ENCODE measurements at places on chromosomes 2 and 18.

- no peak for DNase-seq
Observed at GRCh38 chr18:67367540-67367939, 149.0 kb downstream of the DSEL start.

DNA sequence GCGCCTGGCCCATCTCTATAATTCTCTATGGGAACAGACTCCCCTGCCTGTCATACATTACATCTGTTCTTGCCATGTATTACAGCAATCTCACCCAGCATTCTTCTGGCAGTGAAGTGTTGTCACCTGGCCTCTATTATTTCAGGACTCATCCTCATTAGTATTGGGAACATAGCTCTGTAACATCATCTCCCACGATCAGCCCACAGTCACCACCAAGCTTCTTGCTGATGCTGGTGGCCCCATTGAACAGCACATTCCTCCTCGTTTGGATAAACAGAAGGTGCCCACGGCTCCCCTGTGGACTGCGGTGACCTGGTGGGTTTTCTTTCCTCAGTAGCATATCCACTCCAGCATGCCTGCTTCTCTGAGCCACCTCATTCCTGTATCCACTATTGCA lies 21.5 kb downstream of the CHCHD5 start:
- DNase-seq = no peak

- DNase-seq = no peak
Observed at GRCh38 chr2:190513877-190514276, 20.6 kb downstream of the NEMP2 start.

GRCh38 chr18:37403788-37404187 lies 161.8 kb downstream of the CELF4 start:
- no peak for DNase-seq

DNA sequence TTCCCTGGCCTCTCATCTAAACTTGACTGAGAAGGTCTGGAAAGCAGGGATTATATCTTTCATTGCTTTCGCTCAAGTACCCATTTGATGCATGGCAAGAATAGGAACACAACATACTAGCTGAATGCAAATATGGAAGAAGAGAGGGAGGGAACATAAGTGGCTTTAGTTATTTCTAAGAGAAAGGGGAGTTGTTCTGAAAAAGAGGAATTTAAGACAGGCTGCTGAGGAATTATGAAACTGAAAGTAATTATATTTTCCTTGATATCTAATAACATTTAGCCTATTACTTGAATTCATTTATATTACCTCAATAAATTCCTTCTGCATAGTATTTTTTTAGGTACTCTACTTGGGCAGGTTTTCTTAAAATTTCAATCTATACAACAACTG lies 105.8 kb upstream of the TTN start:
- DNase-seq = no peak

DNA sequence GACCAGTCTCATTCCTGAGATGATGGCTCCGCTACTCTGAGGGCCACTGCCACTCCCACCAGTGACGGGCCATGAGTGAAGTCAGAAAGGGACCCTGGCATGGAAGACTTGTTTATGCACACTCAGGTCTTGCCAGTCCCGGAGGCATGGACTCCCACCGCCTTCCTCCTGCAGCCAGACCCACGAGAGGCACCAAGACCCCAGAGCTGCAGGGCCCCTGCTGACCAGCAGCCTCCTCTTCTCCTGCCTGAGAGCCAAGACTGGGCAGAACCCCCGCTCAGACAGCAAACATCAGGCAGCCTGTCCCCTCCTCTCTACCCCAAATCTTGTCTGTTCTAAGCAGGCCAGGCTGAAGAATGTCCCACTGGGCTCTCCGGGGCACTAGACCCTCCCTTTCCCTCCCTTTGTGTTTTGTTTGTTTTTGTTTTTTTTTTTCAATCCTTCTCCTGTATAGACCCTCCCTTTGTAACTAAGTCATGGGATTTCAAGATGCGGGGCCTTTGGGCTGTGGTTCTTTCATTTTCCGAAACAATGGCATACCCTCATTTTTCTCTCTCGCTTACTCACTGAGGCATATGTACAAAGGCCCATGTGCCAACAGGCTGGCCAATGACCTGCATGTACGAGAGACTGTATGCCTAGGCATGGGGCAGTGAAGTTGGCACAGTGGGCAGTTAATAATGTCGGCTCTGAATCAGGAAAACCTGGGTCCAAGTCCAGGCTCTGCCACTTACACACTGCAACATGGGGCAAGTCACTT lies 24.3 kb upstream of the MAPRE3 start:
- no peak for DNase-seq

DNA sequence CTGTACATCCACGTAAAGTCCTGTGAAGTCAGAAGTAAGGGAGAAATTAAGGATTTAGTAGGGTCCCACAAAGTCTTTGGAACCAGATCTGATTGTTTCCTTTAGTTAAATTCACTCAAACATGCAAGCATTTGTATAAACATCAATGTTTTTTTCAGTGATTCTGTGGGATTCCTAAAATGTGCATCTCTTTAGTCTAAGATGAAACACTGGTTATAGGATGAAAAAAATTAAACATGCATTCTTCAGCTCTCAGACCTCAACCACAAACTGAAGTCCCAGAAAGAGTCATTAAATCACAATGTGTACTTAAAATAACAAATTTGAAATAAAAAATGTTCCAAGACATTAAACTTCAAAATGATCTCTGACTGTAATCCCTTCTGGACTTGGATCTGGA lies 76.5 kb upstream of the APCDD1 start:
- no peak for DNase-seq

DNA sequence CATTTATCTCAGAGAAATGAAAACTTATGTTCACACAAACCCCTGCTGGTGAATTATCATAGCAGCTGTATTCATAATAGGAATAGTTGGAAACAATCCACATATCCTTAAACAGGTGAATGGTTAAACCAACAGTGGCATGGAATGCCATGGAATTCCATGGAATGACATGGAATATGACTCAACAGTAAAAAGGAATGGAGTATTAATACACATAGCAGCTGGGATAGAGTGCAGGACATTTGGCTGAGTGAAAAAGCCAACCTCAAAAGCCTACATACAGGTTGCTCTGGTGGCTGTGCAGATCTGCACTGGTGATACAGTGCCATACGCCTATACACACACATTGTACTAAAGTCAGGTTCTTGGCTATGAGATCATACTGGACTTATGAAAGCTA lies 69.5 kb downstream of the FAM168B start:
- no peak for DNase-seq

GRCh38 chr2:101058386-101058785 lies 56.3 kb downstream of the RPL31 start:
- DNase-seq = no peak

DNA sequence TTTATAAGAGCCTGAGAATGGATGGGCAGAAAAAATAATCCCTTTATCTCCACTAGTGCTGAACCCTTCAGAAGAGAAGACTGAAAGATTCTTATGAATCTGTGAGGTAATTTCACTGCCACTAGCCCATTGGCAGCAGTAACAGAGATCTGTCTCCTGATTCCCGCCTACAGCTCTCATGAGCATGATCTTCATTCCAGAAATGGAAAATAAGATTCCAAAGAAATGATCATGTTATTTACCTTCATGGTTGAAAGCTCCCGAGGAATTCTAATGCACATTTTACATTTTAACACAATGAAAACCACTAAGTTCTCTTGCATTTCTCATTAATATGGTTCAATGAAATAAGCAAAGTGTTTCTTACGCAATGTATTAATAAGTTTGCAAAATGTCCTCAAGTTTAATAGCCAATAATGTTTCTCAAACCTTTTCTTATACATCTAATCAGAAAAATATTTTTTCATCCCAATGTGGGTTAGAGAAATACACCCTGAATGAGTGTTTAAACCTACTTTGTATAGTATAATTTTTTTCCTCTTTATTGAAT lies 905.6 kb downstream of the TMEM182 start:
- DNase-seq = no peak

- no peak for DNase-seq
Observed at GRCh38 chr18:49274188-49274714, 186.2 kb downstream of the DYM start.

DNA sequence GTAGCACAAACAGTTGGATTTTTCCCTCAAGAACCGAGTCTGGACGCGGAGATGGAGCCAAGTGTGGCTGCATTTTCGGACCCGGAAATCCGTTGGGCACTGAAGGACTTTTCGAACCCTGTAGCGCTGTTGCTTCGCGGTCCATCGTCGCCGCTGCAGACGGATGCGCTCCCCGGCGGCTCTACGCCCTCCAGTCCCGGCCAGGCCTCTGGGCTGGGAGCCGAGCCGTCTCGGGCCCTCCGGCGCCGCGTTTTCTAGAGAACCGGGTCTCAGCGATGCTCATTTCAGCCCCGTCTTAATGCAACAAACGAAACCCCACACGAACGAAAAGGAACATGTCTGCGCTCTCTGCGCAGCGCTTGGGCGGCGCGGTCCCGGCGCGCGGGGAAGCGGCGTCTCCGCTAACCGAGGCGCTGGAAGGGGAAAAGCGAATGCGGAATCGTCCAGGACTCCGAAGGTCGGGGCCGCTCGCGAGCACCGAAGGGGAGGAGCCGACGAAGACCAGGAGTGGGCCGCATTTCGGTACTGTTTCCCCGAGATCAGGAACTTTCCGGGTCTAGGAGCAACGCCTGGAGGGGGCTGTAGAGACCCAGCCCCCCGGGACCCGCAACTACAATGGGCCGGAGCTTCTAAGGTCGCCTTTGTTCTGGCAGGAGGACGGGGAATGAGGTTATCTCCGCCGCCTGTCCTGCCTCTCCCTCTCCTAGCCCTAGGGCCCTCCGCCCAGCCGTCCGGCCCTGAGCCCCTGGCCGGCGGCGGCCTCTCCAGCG lies 3.2 kb downstream of the EMX1 start:
- no peak for DNase-seq

- no peak for DNase-seq
Observed at GRCh38 chr2:140990416-140990815, 1140.4 kb downstream of the LRP1B start.

- no peak for DNase-seq
Observed at GRCh38 chr2:122446761-122447160, 691.3 kb downstream of the TSN start.

GRCh38 chr2:104577143-104577542 lies 276.8 kb upstream of the POU3F3 start:
- no peak for DNase-seq

DNA sequence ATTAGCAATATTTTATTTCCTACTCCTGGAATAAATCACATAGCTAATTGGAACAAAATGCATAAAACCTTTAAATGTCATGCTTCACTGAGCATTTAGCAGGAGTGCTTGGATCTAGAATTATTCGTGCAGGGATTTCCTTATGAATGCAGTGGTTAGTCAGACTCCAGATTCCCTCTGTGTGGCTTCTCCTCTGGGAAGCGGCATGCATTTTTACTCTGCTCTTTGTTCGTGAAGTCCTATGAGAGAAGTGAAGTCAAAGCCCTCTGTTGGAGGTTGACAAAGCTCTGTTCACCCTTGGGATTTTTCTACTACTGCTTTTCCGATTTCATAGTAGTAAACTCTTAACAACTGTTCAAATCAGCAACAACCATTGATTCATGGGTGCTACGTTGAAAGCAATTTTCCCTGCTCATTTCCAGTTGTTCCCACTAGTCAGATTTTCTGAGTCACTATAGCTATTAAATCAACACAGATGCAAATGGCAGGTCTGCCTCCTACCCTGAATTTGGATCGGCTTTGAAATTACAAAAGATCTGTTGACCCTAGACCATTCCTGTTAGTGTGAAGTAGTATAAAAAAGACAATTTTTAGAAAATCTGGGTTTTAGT lies 461.7 kb downstream of the STK39 start:
- DNase-seq = no peak

DNA sequence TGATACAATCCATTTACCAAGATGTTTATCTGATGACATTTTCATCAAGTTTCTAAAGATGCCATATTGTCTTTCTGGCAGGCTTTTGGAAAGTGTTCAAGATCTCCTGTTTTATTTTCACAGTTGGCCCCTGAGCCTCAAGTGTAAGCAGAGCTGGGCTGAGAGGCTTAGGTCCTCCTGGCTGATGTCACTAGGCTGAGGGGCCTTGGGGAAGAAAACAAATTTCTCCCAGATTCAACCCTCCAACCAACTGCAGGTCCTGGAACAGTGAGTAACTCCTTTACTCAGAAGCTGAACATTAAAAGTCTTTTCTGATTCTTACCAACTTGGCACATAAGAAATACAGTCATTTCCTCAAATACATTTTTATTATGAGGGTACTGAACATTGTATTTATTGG lies 14.9 kb upstream of the IL1RL1 start:
- no peak for DNase-seq

DNA sequence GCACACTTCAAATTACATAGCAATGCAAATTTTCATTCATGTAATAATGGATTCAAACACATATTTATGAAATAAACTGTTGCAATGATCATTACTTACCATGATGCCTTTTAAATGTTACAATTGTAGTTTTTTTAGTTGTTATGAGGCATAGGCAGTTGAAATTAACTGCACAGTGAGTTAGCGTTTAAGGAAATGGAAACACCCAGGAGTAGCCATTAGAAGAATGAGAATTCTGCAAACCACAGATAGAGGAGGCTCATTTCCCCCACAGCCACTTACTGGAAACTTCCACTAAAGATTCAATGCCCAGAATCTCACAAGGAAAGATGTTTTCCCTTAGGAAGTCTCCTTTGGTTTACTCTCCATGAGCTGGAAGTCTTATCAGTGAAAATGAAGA lies 8.4 kb downstream of the ARL4C start:
- DNase-seq = no peak
